ENCODE measurements at places on chromosomes 3 and 15.

DNA sequence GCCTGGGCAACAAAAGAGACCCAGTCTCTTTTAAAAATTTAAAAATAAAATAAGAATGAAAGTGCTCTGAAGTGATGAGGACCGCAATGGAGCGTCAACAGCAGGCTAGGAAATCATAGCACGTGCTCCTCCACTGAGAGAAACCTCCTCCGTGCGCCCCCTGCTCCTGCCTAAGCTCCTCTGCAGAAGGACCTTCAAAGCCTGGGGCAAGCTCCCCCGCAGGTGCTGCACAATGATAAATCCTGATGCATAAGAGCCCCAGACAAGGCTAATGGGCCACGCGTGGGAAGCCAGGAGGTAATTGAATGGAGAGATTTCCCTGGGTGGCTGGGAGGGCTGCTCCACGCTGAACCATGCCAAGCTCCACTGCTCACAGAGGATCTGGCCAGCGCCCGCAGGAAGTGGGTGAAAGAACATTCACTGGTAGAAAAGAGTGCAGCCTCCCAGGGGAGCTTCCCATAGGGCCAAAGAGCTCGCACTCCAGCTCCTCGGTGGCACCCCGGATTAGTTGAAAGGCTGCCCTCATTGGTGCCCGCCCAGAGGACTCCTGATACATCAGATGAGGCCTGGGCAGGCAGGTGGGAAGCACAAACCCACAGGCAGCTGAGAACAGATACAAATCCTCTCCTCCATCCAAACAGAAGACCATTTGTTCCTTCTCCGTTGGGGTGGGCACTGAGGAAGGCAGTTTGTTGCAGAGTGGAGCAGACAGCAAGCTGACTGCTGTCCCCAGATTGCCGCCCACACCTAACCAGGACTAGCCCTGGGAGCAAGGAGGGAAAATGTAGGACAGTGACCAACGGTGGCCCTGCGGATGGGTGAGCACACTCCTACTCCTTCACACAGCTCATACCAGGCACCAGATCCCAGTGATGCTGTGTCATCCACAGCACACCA is 52.5 kb downstream of the CPN2 start:
- no peak for DNase-seq

GRCh38 chr3:63355809-63356208 is 77.7 kb downstream of the SYNPR start:
- no peak for DNase-seq

DNA sequence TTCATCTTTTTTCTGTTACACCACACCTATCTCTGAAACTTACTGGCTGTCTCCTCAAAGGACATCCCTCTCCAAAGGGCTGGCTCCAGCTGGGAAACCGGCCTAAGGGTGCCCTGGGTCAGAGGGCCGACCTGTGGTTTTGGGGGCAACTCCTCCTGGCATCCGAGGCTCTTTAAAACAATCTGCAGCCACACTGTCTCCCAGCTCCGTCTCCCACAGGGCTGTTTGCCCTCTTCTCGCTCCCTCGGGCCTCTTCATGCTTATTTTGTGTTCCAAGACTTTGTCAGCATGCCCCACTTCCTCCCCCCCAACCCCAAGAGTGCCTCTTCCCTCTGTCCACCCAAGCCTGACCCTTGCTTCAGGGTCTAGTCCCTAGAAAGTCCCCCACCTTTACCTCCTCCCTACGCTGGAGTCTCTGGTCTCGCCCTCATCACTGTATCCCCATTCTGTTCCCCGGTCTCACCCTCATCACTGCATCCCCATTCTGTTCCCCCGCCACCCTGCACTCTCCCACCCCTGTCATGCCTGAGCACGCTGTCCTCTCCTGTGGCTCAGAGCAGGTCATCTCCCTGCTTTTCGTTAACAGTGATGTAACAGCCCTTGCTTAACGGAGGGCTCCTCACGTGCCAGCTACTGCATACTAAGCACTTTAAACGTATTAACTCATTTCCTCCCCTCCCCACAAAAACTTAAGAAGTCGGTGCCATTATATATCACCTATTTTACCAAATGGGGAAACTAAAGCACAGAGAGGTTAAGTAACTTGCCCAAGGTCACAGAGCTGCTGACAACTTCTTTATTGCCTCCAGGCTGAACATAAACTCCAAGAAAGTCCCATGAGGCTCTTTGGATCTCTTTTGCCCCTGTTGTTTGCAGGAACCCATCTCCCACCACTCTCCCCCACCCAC is 1.1 kb upstream of the CSK start:
- DNase-seq, result no peak

- DNase-seq, result no peak
These were observed 125.7 kb downstream of the EEFSEC start for GRCh38 chr3:128278761-128279600.

DNA sequence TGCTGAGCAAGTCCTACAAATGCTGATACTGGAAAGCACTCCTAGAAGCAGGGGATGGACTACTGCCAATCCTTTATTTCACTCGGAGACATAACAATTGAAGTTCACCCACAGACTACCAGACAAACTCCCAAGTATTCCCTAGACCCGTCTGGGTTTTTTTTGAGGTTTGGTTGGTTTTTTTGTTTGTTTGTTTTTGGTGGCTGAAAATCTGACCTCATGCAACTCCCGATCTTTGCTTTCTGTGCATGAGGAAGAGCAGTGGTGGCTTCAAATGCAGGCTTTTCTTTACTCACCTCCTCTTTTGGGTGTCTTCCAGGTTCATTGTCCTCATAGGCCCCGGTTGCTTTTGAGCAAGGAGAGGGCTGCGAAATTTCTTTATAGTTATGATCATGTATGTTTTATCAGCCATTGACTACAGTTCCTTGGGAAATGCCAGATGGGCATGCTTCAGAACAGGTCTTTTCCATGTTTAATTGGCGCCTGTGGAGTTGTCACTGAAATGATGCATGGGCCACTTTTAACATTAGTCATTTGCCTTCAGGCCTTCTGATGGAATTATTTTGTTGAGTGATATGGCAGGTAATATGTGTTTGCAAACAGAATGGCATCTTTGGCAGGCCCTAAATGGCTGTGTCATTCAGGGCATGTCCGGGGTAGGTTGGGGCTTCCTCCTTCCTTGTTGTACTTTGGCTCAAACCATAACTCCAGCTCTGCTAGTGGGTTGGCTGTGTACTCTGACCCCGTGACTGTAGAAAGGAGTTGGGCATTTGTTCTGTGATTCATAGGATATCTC is 81.3 kb upstream of the ZBED2 start:
- DNase-seq, result no peak

DNA sequence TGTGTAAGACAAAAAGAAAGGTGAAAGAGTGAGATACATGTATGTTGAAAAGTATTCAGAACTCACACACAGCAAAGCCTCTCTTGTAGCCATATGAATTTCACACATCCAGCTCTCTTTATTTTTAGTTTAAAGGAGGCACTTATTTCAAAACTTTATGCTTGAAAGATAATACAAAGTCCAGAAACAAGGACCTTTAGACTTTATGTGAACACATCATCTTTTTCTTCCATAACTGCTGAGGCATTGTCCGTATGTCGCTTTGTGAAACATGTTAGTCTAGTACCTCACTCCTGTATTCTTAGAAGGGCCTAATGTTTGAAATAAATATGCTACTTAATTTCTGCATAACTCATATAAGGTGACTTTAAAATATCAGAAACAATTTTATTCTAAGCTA is 763.4 kb downstream of the GBE1 start:
- DNase-seq, result no peak

DNA sequence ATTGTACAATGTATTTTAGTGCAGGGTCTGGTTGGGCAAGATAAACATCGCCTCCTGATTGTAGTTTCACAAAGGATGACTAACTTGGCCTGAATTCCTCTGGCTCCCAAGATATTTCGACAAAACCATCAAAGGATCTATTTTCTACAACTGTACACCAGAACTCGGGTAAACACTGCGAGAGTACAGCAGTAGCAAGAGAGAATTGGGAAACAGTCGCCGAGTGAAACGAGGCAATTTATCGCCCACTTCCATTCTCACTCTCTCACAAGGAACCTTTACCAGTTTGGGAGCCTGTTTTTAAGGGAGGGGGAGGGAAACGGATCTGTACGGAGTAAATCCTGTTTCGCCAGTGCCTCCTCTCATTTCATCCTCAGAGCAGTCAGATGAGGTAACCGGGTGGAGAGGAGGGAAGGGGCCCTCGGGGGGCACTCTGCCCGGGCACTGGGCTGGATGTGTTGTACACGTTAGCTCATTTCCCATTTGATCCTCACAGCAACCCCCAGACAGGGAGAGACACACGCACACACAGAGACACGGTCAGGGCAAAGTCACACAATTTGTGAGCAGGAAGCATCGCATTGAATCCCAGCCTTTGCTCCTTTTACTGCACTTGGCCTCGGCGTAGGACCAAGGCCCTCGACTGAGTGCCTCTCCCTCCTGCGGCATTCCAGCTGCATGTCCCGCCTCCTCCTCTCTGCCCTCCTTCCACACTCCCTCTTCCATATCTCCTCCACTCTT is 120.1 kb downstream of the LIPC start:
- DNase-seq, result no peak

GRCh38 chr3:87987952-87988351 is 70.9 kb downstream of the CGGBP1 start:
- no peak for DNase-seq

DNA sequence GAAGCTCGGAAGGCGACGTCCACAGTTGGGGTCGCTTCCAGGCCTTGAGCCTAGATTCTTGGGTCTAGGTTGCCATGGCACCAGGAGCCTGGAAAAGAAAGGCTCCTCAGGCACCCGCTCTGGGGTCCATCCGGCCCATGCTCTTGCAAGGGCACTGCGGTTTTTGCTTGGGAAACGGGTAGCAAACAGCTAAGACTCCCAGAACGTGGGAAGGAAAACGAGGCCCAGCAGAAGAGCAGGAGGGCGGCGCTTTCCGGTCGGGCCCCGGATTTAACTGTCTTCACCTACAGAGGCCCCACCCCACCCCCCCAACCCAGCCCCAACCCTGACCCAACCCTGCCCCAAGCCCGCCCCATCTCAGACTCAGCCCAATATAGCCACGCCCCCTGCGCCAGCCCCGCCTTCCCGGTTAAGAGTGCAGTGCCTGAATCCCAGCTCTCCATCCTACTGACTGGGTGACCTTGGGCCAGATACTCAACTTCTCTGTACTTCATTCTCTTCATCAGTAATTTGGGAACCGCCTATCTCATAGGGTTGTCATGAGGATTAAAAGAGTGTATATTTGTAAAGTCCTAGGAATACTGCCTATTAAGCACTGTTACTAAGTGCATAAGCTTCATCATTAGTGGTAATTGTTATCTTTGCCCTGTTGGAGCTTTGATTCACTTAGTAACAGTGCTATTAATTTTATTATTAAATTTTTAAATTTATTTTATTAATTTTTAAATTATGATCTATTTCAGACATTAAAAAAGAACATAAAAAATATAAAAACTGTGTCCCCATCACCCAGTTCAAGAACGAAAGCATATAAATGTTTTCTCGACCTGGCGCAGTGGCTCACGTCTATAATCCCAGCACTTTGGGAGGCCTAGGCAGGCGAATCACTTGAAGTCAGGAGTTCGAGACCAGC is 28.4 kb upstream of the SMAD6 start:
- DNase-seq, result no peak

DNA sequence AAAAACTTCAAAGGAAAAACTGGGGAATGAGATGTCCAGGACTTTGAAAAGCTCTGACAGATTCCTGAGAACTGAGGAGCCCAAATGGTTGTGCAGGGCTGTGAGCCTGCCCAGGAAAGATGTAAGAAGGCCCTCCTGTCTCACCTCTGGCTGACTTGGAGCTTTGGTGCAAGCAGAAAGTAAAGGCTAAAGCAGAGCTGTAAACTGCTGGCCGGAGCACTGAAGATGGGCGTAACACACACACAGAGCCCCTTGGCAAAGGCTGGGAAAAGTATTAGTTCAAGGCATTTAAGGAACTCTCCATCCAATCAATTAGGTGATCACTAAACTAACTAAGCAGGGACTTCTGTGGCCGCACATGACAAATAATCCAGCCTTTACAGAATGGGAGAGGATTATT is 144.1 kb upstream of the HACD2 start:
- no peak for DNase-seq

DNA sequence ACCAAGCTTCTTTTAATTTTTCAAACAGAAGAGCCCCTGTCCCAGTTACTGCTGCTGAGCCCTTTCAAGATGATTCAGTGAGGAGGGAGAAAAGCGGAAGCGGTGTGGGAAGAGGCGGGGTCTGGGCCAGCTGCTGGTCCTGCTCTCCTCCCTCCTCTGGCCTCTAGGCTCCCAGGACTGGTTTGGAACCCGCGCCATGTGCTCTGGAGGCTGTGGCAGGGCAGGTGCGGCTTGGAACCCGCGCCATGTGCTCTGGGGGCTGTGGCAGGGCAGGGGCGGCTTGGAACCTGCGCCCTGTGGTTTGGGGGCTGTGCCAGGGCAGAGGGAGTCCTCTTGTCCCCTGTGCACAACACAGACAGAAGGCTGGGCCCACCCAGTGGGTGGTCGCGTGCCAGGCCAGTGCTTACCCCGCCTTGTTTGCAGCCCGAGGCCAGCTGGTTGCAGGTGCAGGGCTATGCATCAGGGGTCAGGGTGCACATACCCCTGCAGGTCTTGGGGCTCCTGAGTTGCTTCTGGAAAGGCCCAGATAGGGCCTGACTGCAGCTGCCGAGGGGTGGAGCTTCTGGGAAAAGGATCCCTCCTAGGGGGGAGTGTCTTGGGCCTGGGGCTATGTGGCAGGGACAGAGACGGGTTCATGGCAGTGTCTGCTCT is 12.2 kb downstream of the ALG1L2 start:
- no peak for DNase-seq
